Adrenal gland (tissue), 19 donors: ENCODE measurements at places on chromosomes 11 and 22.

- no peak for DNase-seq
These were observed 226.4 kb downstream of the FAM76B start for GRCh38 chr11:95563173-95563572.

DNA sequence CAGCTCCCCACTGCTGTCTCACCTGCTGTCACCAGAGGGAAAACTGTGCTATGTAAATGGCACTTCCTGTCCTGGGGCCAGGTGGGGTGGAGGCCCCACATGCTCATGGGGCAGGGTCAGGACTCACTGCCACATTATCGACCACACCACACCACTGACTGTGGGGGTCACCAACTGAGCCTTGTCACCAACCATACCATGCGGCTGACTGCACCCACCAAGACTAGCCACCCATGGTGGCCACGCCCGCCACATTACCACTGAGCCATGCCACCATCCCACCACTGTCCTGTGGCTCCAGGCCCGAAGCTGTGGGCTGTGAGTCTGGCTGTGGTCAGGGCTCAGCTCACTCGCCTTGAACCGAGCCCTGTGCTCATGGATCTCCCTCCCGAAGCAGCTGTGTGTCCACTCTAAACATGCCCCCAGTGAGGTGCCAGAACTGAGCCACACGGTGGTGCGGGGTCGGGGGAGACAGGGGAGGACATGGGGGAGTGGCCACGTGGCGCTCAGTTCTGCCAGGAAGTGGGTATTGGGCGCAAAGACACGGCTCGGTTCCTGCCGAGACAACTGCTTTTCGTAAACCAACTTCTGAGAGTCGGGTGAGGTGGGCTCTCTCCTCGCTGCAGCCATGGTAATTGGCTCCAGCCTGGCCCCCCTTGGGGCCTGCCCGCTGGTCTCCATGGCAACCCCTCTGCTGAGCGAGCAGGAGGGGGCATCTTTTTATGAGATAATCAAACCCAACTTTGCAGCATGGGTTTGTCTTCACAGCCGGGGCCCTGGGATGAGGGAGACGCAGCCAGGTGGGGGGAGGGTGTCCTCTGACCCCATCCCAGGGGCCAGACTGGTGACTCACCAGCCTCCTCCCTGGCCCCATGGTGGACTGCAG lies 23.2 kb downstream of the RTN4R start:
- DNase-seq: no peak

DNA sequence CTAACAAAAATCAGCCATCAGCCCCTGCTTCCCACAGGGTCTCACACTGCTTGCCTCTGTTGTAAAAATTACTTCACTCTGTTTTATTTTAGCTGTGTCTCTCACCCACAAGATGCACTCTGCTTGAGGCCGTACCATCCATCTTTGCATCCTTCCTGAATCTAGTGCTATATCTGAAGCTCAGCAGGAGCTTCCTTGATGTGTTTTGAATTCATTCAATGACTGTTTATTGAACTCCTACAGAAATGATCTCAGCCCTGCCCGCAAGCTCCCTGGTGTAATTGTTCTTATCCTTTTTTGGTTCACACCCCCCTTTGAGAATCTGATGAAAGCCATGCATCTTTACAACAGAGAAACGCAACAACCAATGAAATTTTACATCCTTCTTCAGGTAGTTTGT lies 310.2 kb upstream of the ZC3H12C start:
- DNase-seq: no peak

DNA sequence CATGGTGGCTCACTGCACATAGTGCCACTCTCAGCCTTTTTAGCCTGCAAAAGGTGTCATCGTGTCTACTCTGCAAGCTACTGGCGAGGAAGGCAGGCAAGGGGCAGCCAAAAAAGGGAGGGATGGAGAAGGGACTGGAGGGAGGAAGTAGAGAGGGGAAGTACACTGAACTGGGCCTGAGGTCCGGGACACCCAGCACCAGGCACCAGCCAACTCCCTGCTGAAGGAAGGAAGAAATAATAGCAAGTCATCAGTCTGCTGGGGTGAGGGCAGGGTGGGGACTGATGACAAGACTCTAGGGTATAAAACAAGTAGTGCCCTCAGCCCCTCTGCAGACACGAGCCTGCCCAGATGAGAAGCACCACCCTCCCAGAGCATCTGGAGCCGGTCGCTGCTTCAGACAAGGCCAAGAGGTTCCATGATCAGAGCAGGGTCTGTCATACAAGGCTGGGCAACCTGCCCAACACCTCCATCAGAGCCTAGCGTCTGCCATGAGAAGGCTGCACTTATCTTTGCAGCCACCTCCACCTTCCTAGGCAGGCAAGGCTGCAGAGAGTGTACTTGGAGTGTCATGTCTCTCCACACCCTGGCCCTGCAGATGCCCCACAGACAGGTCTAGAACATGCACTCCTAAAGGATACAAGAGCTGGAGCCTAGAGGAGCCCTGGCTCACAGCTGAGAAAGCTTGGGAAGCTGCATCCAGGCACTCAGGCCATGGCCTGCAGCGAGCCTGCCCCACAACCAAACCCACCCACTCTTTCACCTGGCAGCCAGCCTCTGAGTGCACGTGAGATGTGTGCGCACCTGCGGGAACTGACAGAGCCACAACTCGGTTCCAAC lies 9.0 kb upstream of the COMT start:
- DNase-seq: peak; percentile 69

- DNase-seq: no peak
These were observed 1.3 kb downstream of the APOA5 start for GRCh38 chr11:116790167-116791001.

- DNase-seq: no peak
These were observed 129.4 kb downstream of the SBF2 start for GRCh38 chr11:10164621-10165020.

GRCh38 chr11:10641177-10641911 lies 52.2 kb downstream of the IRAG1 start:
- DNase-seq: no peak
